Stimulated activated CD4-positive, alpha-beta T cell treated with anti-CD3 and anti-CD28 coated beads, TNF-alpha, amount 100 ng/mL, for 1 hour (primary cell): ENCODE measurements at places on chromosomes 2 and 18.

DNA sequence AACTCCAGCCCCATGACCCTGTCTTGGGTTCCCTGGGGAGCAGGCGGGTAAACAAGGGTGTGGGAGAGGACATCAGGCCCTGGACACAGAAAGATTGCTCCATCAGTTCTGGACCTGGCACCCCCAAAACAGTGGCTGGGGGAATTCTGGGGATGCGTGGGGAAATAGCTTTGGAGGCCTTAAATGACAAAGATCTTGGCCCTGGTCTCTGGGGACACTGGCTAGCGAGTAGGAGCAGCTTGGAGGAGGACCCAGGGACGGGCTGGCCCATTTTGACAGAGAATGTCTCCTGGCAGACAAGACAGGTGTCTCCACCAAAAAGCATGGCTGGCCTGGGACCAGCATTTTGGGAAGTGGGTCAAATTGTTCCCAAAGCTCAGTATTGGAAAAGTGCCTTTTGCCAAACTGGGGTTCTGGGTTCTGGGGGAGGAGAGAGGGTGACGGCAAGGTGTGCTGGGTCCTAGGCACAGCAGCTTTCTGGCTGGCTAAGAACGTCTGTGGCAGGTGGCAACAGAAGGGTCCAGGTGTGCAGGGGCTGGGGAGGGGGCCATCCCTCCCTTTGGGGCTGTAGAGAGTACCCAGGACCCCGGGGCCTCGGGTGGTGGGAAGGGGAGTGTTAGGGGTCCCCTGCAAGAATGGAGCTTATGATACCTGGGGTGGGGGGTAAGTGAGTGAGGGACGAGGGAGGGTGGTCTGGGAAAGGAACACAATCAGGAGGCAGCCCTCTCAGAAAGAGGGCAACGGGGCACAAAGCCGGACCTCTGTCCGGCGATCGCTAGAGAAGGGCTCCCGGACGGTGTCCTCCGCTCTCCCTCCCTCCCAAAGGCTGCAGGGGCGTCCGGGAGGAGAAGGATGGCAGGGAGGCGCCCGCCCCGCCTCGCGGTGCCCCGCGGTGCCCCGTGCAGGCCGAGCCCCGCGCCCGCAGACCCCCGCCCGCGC is 556 bp downstream of the CYRIA start:
- DNase-seq: no peak

- DNase-seq: no peak
These were observed 13.4 kb downstream of the MYO5B start for GRCh38 chr18:50181590-50181989.

- DNase-seq: no peak
These were observed 202.2 kb downstream of the TNS1 start for GRCh38 chr2:217800433-217801114.

- no peak for DNase-seq
These were observed 94.8 kb upstream of the SMAD7 start for GRCh38 chr18:49045585-49045984.

- DNase-seq: no peak
These were observed 95.3 kb upstream of the KLHL29 start for GRCh38 chr2:23289671-23290070.
